Kasumi-1 (cell line): ENCODE measurements at places on chromosomes 16 and 17.

- peak; percentile 30 for DNase-seq
These were observed 76.0 kb downstream of the CHD9NB start for GRCh38 chr16:52976539-52977167.

GRCh38 chr17:63361182-63361581, 84.9 kb downstream of the CYB561 start:
- no peak for DNase-seq

DNA sequence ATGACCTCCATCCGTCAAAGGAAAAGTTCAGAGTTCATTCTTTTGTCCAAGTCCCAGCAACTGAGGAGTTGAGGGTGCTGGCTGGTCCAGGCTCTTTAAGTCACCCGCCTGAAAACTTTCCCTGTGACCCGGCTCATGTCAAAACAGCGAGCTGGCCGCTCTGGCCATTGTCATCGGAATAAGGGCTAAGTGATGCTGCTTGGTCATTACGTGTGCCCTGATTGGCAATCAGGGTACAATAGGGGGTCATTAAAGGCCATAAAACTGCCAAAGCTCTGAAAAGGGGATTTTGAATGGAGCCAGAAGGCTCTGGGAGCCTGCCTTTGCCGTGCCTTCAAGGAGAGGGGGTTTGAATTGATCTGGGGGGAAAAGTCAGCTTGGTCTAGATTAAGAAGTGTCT, 88.5 kb upstream of the IRX3 start:
- no peak for DNase-seq

- peak; percentile 82 for DNase-seq
These were observed 6.8 kb upstream of the TBC1D3B start for GRCh38 chr17:36183001-36183971.

GRCh38 chr16:85428168-85428898, 184.8 kb upstream of the GSE1 start:
- DNase-seq, result peak; percentile 28

DNA sequence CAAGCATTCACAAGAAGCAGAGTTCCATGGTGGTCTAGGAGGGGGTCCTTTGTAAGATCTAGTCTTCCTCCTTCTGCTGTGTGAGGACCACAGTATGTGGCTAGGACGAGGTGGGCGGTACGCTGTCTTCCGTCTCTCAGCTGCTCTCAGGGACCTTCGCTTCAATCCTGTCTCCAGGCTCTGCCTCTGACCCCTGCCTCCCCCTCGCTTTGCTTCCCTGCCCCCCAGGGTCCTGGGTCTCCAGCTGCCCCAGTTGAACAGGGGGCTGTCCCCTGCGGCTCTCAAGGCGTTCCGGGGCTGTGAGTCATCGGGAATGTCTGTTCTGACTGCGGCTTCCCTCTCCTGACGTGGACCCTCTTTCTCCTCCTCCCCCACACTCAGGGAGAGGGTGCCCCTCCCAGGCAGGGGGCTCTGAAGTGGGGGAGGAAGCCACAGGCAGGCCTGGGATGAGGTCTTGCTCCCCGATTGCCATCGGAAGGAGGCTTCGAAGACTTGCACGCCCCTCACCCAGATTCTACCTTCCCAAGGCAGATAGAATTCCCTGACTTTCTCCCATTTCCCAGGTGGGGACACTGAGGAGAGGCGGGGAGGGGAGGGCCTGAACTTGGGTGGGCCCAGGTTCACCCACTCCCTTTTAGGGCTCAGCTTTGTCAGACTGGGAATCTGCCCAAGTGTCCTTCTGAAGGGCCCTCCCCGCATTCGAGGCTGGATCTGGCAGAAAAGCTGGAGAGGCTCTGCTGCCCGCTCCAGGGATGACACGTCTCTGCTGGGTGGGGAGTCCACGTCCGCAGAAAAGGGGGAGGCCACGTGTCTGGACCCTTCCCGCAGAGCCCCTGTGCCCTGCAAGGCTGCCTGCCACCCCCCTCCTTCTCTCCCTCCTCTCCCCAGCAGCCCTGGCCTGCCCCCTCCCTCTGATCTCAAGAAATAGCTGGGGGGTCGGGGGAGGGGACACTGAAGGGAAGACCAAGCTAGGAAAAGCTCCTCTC, 9.1 kb upstream of the COL1A1 start:
- peak; percentile 12 for DNase-seq
